Ascending aorta (tissue), 2 donors: ENCODE measurements at places on chromosomes 12 and 14. TPM values are rescaled to one million over a fixed set of nuclear protein-coding genes. Genes with fewer than 3 reads are reported as not detected.

Gene PDE3A
- total RNA-seq = 33.7 TPM

- DNase-seq = no peak
Measured at GRCh38 chr12:132393245-132393795, 63.9 kb upstream of the GALNT9 start.

- no peak for DNase-seq
Measured at GRCh38 chr12:32467959-32468863, 68.9 kb downstream of the FGD4 start.

DNA sequence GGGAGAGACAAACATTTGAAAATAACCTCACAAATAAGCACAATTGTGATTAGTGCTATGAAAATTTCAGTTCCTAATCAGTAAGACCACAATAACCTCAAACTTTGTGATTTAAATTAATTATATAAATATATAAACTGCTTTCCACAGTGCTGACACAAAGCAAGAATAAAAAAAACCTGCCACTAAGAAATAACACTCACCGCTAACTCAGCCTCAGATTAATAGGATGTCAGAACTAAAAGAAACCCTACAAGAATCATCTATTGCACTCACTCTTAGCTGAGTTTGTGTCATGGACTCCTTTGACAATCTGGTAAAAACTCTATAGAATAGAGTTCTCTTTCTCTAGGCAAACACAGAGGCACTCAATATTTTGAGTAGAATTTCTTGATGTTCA, 68.4 kb downstream of the SLC41A2 start:
- no peak for DNase-seq

GRCh38 chr12:15044471-15044870, 71.6 kb downstream of the PDE6H start:
- DNase-seq = no peak

DNA sequence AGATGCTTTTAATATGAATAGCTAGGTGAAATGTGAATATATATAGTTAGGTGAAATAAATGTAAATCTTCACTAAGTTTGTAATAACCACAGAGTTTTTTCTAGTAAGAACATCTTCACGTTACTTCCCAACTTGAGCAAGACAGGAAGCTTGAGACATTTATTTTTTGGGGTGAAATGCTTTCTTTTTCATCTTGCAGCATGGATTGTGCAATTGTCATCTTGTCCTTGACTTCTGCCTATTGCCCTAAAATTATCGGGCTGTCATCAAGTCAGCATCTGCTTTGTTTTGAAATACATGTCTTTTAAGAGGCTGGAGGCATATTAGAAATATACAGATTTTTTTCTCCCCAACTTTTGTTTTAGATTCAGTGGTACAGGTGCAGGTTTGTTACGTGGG, 433.9 kb downstream of the PCNX1 start:
- DNase-seq = no peak
